ENCODE measurements at places on chromosomes 12 and 14. TPM values are rescaled to one million over a fixed set of nuclear protein-coding genes. Genes with fewer than 3 reads are reported as not detected.

The FGF6 gene
- not detected for total RNA-seq

The RPL10L gene
- not detected for total RNA-seq

The TAC3 gene
- not detected for total RNA-seq

The KCNH3 gene
- 11.9 TPM for total RNA-seq

The KRT78 gene
- total RNA-seq = not detected

The SPRYD3 gene
- 25.7 TPM for total RNA-seq

All from myocyte (in vitro differentiated cells).